Myocyte (in vitro differentiated cells): ENCODE measurements at places on chromosomes 7 and 10. TPM values are rescaled to one million over a fixed set of nuclear protein-coding genes. Genes with fewer than 3 reads are reported as not detected.

DNA sequence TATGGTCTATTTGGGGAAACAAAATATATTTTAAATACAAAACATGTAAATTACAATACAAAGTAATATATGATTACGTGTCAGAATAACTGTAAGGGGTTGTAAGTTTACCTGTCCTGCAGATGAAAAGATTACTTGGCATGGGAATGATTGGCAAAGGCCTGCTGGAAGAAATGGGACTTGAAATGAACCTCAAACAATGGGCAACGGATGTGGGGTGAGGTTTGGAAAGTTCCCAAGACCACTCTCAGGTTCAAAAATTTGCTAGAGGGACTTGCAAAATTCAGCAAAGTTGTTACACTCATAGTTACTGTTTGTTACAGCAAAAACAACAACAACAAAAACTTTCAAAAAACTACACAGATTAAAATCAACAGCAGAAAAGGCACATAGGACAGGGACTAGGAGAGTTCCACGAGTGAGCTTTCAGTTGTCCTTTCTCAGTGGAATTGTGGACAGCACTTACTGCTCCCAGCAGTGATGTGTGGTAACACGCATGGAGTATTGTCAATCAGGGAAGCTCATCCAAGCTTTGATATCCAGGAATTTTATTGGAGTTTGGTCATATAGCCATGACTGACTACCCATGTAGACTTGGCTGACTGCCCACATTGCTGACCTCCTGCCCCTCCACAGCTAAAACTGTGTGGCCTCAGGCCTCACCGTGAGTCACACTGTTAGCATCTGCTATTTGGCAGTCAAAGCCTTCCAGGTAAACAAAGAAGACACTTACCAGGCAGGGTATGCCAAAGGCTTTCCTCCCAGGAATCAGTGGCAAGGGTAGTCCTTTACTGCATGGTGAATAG is 43.8 kb downstream of the EXOC6 start:
- peak; percentile 71 for DNase-seq

ERVW-1 gene
- not detected in 2 replicates for total RNA-seq

GRCh38 chr10:30039567-30039966 is 19.8 kb downstream of the JCAD start:
- DNase-seq, result peak; percentile 94

GRCh38 chr10:128069351-128070051 is 56.7 kb downstream of the MKI67 start:
- peak; percentile 84 for DNase-seq

- DNase-seq, result no peak
Observed at GRCh38 chr10:120457431-120458172, 575 bp downstream of the PLPP4 start.

SCART1 gene
- total RNA-seq, result 0.83 and 1.4 TPM in 2 replicates
